ENCODE measurements at places on chromosomes 5 and 9.
A peak's percentile ranks its signal among the peaks of the same experiment; 100 is the strongest.

GRCh38 chr5:73214996-73215395 lies 42.0 kb downstream of the TMEM174 start:
- DNase-seq: no peak

- DNase-seq: no peak
These were observed 224.2 kb downstream of the NPR3 start for GRCh38 chr5:32935283-32935682.

- peak; percentile 61 for DNase-seq
These were observed 53.4 kb upstream of the ALDH1B1 start for GRCh38 chr9:38339087-38339486.

DNA sequence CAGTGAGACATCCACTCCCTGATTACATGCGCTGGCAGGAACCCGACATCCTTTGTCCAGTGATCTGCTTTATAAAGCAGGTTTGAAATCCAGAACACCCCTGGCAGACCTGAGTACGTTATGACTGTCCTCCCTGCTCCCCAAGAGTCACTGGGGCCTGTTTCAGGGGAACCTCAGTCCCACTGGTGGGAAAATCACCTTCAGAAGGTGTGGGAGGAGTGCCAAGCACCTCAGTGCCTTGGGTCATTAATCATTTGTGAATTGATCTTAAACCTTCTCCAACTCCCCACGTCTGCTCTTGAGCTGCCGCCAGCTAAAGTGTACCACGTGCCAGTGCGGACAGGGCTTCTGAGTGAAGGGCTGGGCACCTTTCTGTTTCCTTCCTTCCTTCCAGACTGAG lies 16.2 kb downstream of the SLC6A3 start:
- no peak for DNase-seq

GRCh38 chr5:81767938-81768337 lies 17.0 kb upstream of the SSBP2 start:
- DNase-seq: no peak

DNA sequence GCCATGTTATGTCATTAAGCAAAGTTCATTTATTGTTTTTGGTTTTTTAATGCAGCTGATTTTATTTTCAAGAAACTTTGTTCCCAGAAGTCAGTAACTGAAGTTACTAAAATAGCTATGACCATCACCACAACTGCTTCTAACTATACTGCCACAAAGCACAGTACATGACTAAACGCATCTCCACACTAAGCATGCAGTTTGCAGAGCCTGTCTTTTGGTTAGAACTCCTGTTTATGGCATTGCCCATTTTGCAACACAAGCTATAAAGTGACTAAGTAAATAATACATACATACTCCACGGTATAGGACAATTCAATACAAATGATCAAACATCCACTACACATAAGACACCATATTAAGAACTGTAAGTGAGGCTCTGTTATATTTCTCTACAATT lies 109.7 kb downstream of the MLLT3 start:
- no peak for DNase-seq

GRCh38 chr5:154449786-154450185 lies 4.0 kb downstream of the SAP30L start:
- DNase-seq: peak; percentile 73

DNA sequence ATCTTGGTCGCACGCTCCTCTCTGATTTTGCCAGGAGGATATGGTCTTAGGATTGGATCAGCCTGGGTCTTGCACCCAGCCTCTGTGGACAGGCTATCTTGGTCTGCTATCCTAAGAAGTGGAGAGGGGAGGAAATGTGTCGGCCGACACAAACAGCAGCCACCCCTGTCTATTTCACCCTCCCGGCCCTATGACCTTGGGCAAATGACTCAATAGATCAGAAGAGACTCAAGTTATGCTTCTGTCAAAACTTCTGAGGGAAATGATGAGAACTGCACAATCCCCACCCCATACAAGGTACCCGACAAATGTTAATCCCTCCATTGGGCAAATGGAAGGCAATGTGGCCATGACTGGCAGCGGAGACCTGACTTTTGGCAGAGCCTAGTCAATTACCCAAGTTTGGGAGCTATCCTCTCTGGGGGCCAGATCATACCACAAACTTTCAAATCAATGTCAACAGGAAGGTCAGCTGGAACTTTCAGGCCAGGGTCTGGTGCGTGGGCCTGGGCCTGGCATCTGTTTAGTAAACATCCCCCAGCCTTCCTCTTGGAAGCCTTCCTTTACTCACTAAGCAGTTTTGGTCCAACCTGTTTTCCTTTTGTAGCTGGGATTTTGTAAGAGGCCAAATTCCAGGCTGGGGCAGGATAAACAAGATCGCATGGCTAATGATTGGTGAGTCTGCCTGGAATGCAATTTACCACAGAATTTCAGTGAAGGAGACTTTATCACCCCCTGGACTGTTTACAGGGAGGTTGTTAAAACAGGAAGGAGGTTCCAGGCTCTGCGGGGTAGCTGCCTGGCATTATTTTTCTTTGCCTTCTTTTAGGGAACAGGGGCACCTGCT lies 64.2 kb upstream of the CPEB4 start:
- DNase-seq: peak; percentile 87

GRCh38 chr9:14279671-14280070 lies 34.3 kb downstream of the NFIB start:
- DNase-seq: no peak

- no peak for DNase-seq
These were observed 179.2 kb downstream of the MACROH2A1 start for GRCh38 chr5:135219868-135220267.

GRCh38 chr5:156155598-156155997 lies 171.4 kb upstream of the SGCD start:
- no peak for DNase-seq

DNA sequence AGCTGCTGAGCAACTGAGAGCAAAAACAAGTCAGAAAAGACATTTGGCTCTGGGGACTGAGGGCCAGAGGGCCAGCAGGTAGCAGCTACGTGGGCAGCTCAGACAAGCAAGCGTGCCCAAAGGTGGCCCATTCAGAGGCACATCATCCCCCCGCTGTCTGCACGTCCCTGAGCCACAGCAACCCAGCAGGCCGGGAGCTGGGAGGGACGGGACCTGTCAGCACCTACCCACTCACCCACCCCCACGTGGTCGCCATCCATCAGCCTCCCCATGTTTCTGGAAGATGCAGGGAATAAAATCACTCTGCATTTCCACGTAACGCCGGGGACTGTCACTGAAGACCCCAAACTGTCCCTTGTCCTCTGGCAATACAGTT lies 167.8 kb downstream of the COL23A1 start:
- DNase-seq: no peak

GRCh38 chr9:79127661-79128060 lies 444.1 kb upstream of the TLE4 start:
- DNase-seq: no peak

DNA sequence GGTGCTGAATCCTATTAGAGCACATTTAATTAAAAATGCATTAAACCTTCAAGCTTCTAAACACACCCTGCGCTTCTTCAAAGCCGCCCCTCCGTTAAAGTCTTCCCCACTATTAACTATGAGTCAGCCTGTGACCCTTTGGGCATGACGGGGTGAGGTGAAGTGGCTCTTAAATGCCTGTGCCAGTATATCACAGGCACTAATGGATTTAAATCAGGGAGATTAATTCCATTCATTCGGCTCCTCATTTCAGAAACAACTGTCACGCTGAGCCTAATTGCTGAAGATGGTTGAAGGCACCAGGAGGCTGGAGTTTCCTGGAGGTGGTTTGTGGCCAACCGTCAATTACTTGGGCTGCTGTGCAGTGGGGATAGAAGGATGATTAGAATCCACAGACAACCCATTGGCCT lies 192.6 kb upstream of the MSX2 start:
- DNase-seq: no peak

GRCh38 chr5:139100825-139101224 lies 97.3 kb downstream of the SIL1 start:
- DNase-seq: peak; percentile 66

GRCh38 chr5:79575996-79576395 lies 36.2 kb upstream of the TENT2 start:
- DNase-seq: no peak

DNA sequence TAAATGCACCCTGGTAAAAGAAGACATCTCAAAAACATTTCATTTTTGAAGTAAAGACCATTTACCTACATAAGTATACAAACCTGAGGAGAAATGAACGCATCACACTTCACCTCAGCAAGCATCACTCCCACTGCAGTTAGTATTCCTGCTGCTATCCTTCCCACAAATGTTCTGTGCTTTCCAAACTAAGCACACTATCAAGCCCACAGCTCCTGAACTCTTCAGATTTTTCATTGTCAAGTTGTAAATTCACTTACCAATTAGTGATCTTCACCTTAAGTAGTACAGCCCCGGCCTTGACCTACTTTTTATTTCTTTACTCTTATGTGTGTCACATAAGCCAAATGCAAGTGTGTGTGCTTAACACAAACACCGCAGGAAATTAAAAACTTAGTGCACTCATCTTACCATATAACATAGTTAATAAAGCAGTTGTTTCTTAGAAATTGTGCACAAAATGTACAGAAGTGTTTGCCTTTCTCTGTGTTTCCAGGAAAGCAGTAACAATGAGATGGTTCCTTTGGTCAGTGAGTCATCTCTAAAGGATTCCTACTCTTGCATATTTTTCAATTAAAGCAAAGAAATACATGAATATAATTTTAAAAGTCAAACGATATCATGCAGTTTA lies 169.4 kb downstream of the APBA1 start:
- DNase-seq: peak; percentile 24

DNA sequence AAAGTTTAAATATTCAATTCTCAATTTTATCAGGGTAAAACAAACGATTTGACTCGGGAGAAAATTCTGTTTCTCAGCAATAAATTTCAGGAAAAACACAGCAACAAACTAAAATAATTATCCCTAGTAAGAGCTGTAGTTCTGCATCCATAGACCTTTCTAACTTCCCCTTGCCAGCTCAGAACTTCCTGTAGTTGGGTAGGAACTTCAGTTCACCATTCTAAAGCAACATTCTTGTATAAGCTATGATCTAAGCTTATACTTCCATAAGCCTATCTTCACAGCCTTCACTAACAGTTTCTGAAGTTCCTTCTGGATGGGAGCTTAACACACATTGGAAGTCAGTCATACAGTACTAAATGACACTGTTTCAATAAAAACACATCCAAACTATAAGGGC lies 96.6 kb downstream of the UBAP2 start:
- no peak for DNase-seq

- DNase-seq: no peak
These were observed 280.2 kb downstream of the CDK5RAP2 start for GRCh38 chr9:120299785-120300184.

- DNase-seq: no peak
These were observed 15.2 kb downstream of the FBXL7 start for GRCh38 chr5:15515229-15515628.

GRCh38 chr9:112502175-112502946 lies 15.7 kb downstream of the KIAA1958 start:
- DNase-seq: no peak

DNA sequence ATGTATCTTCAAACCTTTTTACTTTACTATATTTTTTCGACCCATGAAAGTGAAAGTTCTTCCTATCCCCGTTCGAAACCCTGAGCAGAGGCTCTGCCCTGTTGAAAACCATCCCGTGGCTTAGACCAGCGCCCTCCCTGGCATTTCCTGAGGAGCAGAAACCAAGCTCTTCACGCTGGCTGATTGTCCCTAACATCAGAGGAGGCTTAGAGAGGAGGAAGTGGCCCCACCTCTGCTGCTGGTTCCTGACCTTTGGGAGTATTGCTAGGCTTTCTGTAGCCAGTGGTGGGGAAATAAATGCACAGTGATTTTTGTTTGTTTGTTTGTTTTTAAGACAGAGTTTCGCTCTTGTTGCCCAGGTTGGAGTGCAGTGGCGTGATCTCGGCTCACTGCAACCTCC lies 4.2 kb upstream of the PTGES start:
- no peak for DNase-seq
